ENCODE measurements at places on chromosomes 7 and 10.

- no peak for DNase-seq
Measured at GRCh38 chr7:13290975-13291374, 603.5 kb downstream of the ARL4A start.

- DNase-seq = no peak
Measured at GRCh38 chr7:5671046-5671445, 110.4 kb downstream of the RNF216 start.

DNA sequence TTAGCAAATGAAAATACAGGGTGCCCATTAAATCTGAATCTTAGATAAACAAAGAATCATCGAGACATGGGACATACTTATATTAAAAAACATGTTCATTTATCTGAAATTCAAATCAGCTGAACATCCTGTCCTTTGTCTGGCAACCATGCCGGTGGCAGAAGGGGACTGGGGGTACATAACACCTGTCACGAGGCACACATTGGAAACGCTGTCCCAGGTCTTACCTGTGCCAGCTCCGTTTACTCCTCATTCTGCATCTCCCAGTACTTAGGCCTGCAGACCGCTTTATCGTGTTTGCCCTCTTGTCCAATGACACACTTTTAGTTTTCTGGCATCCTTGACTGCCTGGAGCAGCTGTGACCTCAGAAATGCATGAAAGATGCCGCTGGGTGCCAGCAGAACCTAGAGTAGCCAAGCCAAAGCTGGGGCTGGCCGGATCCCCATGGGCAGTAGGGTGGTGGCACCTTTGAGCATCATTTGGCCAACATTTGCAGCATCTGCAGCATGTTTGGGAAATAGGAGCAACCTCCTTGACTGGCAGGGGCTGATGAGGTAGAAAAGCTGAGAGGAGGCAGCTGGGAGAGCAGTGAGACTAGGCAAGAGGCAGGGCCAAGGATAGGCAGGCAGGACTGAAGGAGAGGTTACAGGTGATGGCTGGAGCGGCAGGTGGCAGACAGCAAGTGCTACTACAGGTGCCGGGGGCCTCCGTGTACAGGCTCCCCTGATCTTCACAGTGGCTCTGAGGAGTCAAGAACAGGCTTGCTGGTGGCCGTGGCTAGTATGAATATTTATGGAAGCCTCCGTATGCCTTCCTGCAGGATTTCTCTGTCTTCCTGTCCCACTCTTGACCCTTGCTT lies 62.3 kb upstream of the BTBD16 start:
- DNase-seq = no peak

DNA sequence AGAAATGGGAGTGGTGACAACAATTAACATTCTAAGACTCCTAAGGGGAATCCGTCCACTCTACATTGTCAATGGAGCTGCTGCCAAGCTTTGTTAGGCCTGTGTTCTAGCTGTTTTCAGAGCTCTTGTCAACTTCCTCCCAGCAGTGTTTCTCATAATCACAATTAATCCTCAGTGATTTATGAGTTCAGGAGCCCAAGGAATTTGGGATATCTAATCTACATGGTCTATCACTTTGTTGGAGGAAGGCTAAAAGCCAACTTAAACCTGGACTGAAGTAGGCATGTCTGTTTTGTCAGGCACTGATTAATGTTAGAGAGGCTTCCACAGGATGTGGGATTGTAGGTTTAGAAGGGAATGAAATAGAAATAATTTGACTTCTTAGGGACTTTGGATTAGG lies 10.2 kb upstream of the OR2F2 start:
- DNase-seq = no peak

DNA sequence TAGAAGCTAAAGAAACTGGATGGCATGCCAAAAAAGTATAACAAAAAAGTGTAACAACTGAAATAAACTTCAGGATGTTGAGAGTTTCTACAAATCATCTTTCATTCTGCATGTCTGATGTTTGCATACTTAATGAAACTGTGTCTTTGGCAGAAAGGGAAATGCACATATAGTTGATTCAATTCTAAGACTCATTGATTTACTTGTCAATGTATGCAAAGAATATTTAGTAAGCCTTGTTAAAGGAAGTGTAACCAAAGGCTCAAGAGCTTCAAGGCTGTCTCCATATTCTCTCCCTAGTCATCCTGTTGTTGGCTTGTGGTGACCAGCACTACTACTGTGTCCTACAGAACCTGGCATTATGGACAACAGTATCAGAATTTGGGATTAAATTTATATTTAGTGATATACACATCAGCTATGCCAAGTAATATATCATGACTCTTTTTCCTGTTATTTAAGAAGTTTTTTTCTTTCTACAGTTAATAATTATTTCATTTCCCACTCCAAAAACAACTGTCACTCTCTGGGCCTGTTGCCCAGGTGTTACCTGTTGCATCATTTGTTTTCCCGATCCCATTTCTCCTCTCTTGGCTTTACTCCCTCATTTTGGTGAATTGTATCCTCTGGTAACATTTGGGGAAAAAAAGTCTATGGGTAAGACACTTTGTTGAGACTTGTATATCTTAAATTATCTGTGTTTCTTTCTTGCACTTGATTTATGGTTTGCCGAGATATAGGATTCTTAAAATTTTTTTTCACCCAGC lies 226.6 kb upstream of the BMPER start:
- DNase-seq = no peak

DNA sequence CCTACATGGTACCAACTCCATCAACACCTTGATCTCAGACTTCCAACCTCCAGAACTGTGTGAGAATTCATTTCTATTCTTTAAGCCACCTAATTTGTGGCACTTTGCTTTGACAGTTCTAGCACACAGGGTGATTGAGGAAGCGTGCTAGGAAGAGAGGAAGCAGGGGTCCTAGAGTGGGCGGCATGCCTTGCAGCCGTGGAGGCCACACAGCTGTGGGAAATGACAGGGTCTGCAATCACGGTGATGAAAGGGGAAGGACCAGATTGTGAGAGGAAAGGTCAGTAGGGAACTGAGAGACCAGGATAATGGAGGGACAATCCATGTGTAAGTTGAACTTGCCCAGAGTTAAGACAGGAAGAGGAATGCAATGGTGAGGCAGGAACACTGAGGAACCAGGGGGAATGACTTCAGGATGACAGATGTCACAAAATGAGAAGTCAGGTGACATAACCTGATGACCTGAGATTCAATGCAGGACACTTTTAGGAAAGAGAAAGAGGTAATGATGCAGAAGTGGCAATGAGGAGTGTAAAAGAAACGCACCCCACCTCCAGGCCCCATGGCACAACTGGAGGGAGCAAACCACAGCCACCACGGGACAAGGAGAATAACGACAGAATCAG lies 87.3 kb upstream of the PIK3CG start:
- no peak for DNase-seq

DNA sequence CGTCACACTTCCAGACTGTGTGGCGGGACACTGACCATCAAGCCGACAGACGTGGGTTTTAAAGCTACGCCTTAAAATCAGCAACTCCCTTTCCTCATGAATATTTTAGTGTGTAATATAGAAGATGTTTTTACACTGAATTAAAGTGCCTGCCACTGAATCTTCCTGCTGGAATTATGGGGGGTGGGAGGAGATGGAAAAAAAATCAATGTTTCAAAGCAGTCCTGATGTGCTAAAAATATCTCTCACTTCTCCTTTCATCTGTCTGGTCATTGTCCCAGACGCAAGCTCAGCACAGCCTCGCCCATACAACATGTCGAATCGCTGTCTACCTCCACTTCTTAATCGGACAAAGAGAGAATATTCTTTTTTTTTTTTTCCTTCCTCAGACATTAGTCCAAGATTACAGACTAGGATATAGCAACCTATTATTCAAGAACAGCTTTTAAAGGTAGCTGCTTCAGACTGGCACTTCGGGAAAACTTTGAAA lies 165.1 kb upstream of the KLF14 start:
- no peak for DNase-seq

DNA sequence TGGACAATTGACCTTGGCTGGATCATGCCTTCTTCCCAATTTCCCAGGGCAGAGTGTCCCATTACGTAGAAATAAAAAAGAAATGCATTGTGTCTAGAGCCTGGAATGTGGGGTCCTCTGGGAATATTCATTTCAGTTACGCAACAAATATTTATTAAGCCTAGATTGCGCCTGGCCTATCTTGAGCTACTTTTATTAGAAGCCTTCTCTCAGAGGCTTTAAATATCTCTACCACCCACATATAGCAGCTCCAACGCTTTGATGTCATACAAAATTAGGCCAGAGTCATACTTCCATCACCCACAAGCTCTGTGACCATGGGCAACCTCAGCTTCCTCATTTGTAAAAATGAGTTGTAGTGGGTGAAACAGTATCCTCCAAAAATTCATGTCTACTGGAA lies 24.9 kb upstream of the CARD11 start:
- no peak for DNase-seq

DNA sequence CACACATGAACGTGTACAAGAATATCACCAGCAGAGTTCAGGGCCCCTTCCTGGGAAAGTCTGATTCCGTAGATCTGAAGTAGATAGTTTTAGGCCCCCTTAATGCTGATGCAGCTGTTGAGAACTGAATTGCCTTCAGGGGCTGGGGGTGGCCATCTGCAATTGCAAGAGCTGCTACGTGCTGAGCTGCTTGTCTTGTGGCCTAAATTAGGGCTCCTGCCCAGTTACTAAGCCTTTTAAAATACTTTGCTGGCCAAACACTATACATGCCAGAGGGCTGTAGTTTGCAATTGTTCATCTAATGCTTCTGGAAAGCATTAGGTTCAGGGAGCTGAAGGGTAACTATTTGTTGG lies 71.7 kb downstream of the TMEM178B start:
- no peak for DNase-seq

DNA sequence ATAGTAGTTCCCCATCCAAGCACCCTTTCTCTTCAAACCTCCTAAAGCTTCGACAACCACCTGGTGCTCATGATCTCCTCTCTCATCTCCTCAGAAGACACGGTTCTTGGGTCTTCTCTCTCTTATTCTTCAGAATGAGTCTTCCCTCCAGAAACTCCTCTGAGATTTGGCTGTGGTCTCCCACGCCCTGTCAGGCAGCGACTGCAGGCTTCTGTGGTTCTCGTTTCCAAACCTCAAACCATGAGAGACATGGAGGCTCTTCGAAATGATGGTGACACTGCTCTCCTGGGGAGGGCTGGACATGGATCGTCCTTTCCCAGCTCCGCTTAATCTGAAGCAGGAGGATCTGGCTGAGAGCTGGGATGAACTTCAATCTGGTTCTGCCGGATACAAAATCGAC lies 78.6 kb upstream of the PITRM1 start:
- no peak for DNase-seq

- no peak for DNase-seq
Measured at GRCh38 chr10:17443707-17444387, 10.5 kb downstream of the ST8SIA6 start.

- peak; percentile 62 for DNase-seq
Measured at GRCh38 chr10:13001041-13001886, at the start of gene CCDC3. Gene CCDC3, minus strand, starts transcription at chr10:13001713. Its CDS starts 143 bp downstream, at chr10:13001570.

DNA sequence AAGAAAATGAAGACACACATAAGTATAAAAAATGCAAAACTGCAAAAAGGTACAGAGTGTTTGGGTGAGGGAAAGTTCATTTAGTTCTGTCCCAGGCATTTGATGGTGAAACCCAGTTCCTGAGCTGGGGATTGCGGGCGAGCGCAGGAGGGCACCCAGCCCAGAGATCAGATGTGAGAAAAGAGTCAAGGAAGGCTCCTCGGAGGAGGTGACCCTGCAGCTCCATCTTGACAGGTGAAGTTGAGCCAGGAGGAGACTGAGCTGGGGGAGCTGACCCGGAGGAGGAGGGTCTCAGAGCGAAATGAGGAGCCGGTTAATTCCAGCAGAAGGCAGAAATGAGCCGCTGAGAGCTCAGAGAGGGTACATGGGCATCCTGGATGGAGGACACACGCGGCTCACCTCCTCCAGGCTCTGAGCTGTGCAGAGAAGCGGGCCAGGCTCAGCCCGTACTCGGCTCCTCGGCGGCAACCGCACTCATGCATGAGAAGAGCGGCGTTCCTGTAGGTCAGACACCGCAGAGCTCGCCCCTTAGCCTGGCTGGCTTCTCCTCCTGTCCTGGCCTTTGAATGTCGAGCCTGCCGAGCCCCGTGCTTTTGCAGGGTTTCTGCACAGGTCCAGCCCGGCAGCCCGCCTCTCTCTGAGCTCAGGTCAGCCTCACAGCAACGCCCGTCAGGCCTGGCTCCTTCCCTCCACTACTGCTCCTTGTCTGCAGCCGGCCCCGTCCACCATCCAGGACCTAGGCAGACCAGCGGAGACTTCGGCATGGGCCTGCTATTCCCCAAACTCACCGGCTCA lies 9.5 kb upstream of the RAMP3 start:
- no peak for DNase-seq

DNA sequence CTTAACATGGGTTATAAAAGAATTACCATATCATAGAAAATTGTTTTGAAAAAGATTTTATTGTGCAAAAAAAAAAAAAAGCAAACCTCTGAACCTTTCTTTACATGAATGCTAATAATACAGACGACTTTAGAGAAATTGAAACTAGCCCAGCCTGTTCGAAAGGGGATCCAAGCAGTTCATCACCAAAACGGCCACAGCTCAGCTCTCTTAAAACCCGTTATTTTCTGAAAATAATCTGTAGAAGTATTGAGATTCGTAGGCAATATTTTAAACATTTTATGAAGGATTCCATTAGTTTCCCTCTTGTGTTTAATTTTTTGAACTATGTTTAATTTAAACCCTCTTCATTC lies 9.9 kb upstream of the GSAP start:
- no peak for DNase-seq

GRCh38 chr10:121448766-121449421 lies 149.3 kb downstream of the FGFR2 start:
- no peak for DNase-seq

- peak; percentile 95 for DNase-seq
Measured at GRCh38 chr10:6163364-6164270, 39.1 kb upstream of the PFKFB3 start.

DNA sequence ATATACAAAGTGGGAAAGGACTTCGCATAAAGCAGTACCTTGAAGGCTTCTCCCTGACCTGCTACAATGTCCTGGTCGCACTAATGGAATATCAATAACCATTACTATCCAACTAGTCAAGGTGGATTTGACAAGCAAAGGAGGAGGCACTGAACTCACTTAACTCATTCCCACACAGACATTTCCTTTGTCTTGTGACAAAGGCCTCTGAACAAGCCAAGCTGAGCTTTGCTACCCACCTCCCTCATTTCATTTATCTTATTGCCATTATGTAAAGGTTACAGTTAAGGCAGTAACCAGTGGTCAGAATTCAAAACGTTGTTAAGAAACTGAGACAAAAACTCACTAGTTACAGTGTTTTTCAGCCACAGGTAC lies 7.3 kb downstream of the ELMO1 start:
- no peak for DNase-seq

- no peak for DNase-seq
Measured at GRCh38 chr10:70803775-70804420, 11.8 kb upstream of the SGPL1 start.

- no peak for DNase-seq
Measured at GRCh38 chr10:34198953-34199352, 616.1 kb downstream of the PARD3 start.

GRCh38 chr10:34503704-34504103 lies 311.4 kb downstream of the PARD3 start:
- DNase-seq = no peak

GRCh38 chr7:50633414-50633710 lies 68.2 kb upstream of the DDC start:
- DNase-seq = no peak
